Glutamatergic neuron (in vitro differentiated cells): ENCODE measurements at places on chromosomes 4 and X. TPM values are rescaled to one million over a fixed set of nuclear protein-coding genes. Genes with fewer than 3 reads are reported as not detected.
A peak's percentile ranks its signal among the peaks of the same experiment; 100 is the strongest.

Gene LRRC66
- total RNA-seq = 1.5 TPM

Gene DSPP
- not detected for total RNA-seq

Gene RBM46
- total RNA-seq = 7.9 TPM

Gene GPR173
- total RNA-seq = 85.3 TPM

- no peaks in the 10 kb centered on the region for H3K27me3 ChIP-seq
- no peak overlapping the region for H3K27ac ChIP-seq
- no peaks in the 10 kb centered on the region for H3K4me1 ChIP-seq
- H3K4me3 ChIP-seq = no peak overlapping the region
Measured at GRCh38 chr4:183872531-183872930, 32.6 kb upstream of the STOX2 start.

GRCh38 chrX:5086388-5086787 is 1142.3 kb downstream of the NLGN4X start:
- no peaks in the 10 kb centered on the region for H3K36me3 ChIP-seq
- DNase-seq = no peak
- H3K27ac ChIP-seq = no peak overlapping the region

- no peaks in the 10 kb centered on the region for H3K4me1 ChIP-seq
- H3K4me3 ChIP-seq = no peak overlapping the region
- no peak for DNase-seq
- H3K27ac ChIP-seq = no peak overlapping the region
Measured at GRCh38 chr4:138945401-138945800, 70.2 kb upstream of the NOCT start.

DNA sequence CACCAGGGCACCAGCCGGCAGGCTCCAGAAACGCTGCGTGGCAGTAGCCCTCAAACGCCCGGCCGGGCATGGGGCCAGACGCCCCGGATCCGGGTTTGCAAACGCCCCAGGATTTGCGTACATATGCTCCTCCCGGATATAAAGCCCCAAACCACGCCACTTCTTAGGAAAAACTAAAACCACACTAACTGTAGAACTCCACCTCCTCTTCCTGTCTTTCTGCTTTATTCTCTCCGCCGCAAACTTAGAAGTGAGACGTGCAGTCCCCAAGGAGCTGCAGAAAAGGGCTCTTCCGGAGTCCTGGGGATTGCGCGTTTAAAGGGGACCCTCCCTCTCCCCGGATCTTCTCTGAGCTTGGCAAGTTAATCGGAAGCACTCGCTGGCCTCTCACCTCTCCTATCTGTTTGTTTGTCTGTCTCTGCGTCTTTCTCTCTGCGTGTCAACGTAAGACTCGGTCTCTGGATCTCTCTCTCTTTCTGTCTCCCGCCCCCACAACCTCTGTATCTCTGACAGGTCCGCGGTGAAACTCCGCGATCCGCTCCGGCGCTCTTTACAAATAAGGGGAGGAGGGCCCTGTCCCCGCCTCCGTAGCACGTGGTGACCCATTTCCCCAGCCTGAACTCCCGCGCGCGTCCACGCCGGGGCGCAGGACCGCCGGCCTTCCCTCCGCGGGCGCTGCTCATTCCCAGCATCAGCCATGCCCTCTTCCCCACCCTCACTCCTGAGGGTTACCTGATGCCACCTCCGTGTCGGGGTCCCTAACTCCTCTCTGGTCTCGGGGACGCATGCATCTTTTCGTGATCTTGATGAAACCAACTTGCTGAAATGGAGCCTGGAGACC is at the start of gene SLC39A8:
Gene SLC39A8 (minus strand): TSS at position 529 of the 841 bp plus-strand sequence. CDS start 820 bp downstream, outside the sequence.
- no peaks in the 10 kb centered on the region for H3K36me3 ChIP-seq
- peaks cover 2% of the 10 kb centered on the region for H3K27me3 ChIP-seq
- peak within 1 kb of the TSS; percentile 95 for H3K4me3 ChIP-seq
- H3K27ac ChIP-seq = peak within 1 kb of the TSS; percentile 44
- H3K4me1 ChIP-seq = peaks cover 2% of the 10 kb centered on the region

- no peaks in the 10 kb centered on the region for H3K36me3 ChIP-seq
- no peaks in the 10 kb centered on the region for H3K4me1 ChIP-seq
- no peak overlapping the region for H3K4me3 ChIP-seq
- H3K27me3 ChIP-seq = peaks cover 6% of the 10 kb centered on the region
- no peak overlapping the region for H3K27ac ChIP-seq
- no peak for DNase-seq
Measured at GRCh38 chr4:4438891-4439290, 52.0 kb downstream of the NSG1 start.

DNA sequence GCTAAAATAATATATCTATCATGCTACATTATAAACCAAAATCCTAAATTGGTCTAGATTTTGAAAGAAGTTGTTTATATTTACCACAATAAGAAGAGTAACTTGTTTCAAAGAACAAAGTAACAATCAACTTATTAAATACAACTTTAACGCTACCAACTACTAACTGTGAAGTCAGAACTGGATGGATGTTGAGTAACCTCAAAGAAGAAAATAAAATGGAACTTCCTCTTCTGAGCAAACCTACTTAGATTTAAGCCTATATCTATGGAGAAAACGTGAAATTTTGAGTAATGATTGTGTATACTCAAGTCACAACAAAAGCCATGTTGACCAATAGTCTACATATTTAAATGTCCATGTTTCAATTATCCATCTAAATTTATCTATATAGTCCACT is 25.7 kb downstream of the SH3RF1 start:
- H3K4me3 ChIP-seq = no peak overlapping the region
- H3K4me1 ChIP-seq = peaks cover 31% of the 10 kb centered on the region
- H3K27ac ChIP-seq = no peak overlapping the region
- H3K36me3 ChIP-seq = no peaks in the 10 kb centered on the region
- DNase-seq = no peak
